ENCODE measurements at places on chromosomes 7 and 10. TPM values are rescaled to one million over a fixed set of nuclear protein-coding genes. Genes with fewer than 3 reads are reported as not detected.

GRCh38 chr7:35736725-35737124, 41.8 kb upstream of the HERPUD2 start:
- DNase-seq, result no peak

GRCh38 chr10:132292287-132293200, 15.2 kb downstream of the STK32C start:
- no peak for DNase-seq

GRCh38 chr10:3056280-3057037, 10.9 kb upstream of the PFKP start:
- DNase-seq, result no peak

DNA sequence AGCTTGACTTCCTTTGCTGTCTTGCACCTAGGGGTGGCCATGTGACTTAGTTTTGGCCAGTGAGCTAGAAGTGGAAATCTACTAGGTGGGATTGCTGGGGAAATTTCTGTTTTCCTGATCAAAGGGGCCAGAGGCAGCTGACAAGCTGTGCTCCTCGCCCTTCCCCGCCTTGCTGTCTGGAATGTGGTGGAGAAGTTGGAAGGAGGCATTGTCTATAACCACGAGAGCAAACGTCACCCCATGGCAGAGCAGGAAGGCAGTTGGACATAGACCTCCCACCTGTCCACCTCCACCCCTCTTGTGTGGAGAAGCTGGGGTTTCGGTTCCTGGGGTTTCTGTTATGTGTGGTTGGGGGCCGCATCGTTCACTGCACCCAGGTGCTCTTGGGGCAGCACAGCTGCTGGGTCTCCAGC, 7.3 kb downstream of the SFRP5 start:
- no peak for DNase-seq

DNA sequence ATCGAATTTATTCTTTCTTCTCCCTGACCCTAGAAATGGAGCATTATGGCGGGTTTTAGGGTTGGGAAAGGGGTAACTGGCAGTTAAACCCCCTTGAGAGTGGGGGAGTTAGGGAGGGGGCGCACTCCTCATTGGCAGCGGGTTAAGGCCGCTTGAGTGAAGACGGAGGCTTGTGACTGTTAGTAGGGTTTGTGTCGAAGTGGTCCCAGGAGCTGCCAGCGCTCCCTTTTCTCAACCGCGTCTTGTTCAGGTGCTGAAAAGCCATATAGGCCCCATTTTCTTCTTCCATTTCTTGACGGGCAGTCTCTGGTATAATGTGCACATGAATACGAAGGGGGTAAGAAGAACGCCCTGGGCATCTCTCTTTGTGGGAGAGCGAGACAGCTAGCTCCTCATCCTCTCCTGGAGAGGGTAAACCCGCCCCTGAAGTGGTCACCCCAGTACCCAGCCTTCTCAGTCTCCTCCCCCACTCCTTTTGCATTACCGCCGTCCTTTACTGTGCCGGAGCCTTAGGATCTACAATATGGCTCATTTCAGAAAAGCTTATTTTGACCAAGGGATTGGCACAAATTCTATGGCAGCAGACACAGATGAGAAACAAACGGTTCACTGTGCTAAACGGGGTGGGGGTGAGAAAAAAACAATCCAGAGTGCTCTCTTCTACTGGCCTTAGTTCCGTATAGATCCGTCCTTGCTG, 836 bp downstream of the KMT2E start:
- DNase-seq, result no peak

GRCh38 chr7:97089771-97090170, 27.7 kb upstream of the SDHAF3 start:
- DNase-seq, result no peak

DNA sequence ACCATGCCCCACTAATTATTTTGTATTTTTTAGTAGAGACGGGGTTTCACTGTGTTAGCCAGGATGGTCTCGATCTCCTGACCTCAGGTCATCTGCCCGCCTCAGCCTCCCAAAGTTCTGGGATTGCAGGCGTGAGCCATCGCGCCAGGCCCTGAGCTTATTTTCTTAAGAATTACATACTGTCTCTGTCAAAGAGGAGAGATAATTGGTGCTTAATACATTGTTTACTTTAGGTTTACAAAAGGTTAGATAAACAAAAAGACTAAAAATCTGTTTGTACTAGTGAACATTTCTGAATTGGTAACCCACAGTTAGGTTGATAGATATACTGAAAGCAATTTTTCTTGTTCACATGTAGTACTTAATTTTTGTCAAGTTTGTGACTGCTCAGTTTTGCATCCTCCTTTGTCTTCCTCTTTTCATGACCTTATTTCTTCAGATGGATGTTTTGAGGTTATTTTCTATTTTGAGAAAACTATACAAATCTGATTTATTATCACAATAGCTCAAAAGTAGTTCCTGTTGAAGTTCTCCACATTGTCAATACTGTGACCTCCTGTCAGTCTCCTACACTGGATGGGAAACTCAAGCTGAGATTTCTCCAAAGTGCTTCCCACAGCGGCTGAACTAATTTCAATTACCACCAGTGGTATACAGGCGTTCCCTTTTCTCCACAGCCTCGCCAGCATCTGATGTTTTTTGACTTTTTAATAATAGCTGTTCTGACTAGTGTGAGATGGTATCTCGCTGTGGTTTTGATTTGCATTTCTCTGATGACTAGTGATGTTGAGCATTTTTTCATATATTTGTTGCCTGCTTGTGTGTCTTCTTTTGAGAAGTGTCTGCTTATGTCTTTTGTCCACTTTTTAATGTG, 22.5 kb downstream of the HHEX start:
- DNase-seq, result no peak

DNA sequence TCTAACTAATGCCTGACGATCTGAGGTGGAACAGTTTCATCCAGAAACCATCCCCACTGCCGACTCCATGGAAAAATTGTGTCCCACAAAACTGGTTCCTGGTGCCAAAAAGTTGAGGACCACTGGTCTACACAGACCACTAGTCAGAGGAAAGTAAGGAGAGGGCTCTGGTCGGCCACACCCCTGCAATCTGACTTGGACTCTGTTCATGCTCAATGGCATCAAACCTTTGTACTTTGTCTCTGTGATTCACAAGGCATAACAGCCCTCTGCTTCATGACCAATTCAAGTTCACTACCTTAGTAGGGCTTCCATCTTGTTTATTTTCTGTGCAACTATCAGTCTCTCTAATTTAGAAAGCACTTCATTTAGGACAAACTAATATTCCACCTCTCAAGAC, 1.8 kb downstream of the TUBAL3 start:
- no peak for DNase-seq

DNA sequence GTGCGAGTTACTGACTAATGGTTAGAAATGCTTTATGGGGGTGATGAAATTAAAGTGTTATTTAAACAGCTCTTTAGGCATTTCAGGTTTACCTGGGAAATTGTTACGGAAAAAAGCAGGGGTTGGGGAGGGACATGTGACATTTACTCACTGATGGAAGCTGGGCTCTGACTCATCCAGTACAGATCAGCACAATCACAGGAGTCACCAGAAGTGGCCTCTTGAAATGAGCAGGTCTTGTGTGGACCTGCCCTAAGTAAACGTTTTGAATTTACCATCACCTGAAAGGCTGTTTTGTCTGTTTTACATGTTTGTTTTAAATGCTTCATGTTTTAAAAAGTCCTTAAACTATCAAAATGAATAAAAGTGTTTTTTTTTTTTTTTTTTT, 2.3 kb downstream of the GLRX3 start:
- peak; percentile 76 for DNase-seq

DNA sequence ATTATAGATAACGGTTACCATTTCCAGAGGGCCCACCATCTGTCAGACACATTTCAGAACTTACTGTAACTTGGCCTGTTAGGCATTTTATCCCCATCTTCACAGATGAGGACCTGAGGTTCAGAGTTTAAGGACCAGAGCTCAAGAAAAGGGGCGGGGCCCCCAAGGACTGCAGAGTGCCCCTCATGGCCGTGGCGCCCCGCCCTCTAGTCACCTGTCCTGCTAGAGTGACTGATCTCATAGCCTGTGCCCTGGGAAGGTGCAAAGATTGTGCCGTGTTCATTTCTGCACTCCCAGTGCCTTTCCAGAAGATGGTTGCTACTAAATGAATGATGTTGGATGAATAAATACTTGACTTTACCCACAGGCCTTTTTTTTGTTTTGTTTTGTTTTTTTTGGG, 107.0 kb downstream of the XRCC2 start:
- DNase-seq, result no peak

- no peak for DNase-seq
Measured at GRCh38 chr7:15352421-15353206, 209.2 kb downstream of the AGMO start.

GRCh38 chr7:137003086-137003485, 134.6 kb downstream of the CHRM2 start:
- DNase-seq, result no peak

DNA sequence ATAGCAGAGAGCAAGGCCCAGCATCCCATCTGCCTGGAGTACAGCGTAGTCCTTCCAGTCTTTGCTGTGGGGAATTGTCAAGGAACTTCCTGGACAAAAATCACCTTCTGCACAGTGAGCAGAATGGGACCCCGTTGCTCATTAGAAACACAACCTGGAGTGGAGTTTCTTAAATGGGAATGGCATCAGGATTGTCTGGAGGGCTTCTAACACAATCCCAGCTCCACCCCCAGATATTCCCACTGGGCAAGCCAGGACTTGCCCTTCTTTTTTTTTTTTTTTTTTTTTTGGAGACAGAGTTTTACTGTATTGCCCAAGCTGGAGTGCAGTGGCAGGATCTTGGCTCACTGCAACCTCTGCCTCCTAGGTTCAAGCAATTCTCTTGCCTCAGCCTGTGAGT, 356.4 kb downstream of the GALNT17 start:
- no peak for DNase-seq

DNA sequence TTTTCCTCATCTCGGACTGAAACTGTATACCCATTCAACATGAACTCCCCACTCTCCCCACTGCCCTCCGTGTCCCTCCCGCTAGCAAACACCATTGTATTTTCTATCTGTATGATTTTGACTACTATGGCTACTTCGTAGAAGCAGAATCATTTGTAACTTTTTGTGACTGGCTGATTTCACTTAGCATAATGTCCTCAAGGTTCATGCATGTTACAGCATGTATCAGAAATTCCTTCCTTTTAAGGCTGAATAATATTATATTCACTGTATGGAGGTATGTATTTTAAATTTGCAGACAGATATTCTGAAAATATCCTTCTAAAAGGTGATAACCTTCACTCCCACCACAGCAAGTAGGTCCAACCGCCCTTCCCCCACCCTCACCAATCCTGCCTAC, 42.9 kb upstream of the MMD2 start:
- no peak for DNase-seq

DNA sequence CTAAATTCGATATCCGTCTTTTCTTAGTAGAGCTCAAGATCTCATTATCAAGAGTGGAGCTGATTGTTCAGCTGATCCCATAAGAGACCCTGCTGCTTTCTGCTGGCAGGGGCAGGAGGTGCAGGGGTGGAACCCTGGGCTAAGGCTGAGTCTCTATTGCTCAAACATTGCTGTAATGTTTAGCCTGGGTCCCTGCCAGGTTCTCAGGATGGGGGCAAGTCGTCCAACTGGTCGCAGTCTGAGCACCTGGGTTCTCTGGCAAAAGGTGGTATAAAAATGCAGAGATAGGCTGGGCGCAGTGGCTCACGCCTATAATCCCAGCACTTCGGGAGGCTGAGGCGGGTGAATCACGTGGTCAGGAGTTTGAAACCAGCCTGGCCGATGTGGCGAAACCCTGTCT, 62.0 kb upstream of the NRBF2 start:
- no peak for DNase-seq

GRCh38 chr10:69060127-69060798, 27.6 kb upstream of the SRGN start:
- DNase-seq, result no peak

DNA sequence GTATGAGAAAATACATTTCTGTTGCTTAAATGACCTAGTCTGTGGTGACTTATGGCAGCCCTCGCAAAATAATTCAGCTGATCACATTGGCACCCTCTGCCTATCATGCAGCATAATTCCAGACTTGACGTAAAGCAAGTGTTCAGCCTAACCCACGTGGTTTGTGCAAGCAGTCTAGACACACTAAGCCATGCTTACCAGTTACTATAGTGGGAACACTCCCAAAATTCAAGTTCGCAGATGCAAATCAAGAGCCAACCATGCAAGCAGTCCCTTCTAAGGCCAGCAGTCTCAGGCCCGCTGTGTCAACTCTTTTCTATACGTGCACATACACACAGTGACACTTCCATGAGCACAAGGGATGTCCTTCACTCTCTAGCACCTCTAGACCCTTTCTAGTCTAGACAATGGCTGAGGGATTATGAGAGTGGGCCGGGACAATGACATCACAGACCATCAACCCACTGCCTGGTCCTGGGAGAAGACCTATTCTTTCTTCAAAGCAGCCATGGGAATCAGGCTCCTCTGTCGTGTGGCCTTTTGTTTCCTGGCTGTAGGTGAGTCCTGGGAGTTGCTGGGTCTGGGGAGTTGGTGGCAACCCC, 29.0 kb upstream of the PRSS1 start:
- DNase-seq, result no peak

DNA sequence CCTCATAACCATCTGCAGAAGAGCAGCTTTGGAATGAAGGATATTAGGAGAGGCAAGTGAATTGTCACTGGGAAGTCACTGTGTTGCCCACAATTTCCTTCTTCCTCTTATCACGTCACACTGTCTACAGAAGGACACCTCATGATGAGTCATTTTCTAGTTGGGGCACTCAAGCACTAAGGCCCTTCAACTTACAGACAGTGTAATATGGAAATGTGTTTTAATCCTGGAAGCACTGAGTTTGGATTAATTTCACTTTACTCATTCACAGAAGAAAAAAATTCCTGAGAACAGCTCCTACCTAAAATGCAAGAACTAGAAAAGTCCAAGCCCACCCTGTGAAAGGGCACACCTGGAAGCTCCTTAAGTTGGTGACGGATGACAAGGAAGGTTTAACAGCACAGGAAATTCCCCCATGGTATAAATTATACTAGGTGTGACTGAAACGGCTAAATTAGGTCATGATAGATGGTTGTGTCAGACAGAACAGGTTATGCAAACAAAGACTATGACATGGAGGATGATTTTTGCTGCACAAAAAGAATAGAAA, 56.6 kb downstream of the PARD3 start:
- DNase-seq, result no peak

- no peak for DNase-seq
Measured at GRCh38 chr7:136039577-136040345, 62.6 kb upstream of the MTPN start.

DNA sequence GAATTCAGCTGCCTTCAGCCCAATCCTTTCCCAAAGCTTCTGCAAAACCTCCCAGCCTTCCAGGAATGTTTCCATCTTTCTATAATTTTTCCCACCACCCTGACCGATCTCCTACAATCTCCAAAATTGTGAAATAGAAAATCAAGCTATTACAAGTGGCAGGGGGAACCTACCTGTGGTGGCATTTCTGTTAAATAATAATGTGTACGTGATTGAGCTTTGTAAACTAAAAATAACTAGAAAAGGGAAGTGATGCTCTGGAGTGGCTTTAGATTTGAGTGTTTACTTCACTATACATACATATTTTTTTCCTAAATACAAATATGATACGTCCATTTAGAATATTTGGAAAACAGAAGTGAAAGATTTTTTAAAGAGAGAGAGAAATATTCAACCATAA, 593.6 kb downstream of the GRM8 start:
- no peak for DNase-seq

Gene CCDC172
- total RNA-seq, result not detected

Gene LIPF
- not detected for total RNA-seq

Gene RHBDD2
- 10.1 TPM for total RNA-seq

Gene GNAT3
- total RNA-seq, result not detected

Gene INA
- 5.8 TPM for total RNA-seq

Gene KLF6
- total RNA-seq, result 69.8 TPM
